Activated CD8-positive, alpha-beta memory T cell treated with anti-CD3 and anti-CD28 coated beads, Interleukin-2, amount 10 ng/mL, durations not matched to agents 7 days and 5 days (primary cell): ENCODE measurements at places on chromosomes 11 and 22. TPM values are rescaled to one million over a fixed set of nuclear protein-coding genes. Genes with fewer than 3 reads are reported as not detected.
A peak's percentile ranks its signal among the peaks of the same experiment; 100 is the strongest.

DNA sequence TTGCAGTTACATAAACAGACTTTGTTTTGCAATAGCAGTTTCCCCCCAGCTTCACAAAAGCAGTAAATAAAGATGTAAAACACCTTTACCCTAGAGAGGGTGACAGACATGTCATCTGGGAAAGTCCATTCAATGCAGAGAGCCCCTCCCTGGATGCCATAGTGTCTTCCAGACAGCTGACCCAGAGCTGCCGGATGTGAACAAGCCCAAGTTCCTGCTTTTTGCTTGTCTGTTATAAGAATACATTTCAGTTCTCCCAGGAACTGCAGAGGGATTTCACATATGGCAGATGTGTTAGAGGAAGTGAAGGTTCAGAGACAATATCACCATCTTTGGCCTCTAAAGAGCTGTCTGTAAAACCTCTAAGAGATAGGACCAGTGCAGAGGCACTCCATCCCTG, 48.9 kb downstream of the RELT start:
- no peak for DNase-seq

DNA sequence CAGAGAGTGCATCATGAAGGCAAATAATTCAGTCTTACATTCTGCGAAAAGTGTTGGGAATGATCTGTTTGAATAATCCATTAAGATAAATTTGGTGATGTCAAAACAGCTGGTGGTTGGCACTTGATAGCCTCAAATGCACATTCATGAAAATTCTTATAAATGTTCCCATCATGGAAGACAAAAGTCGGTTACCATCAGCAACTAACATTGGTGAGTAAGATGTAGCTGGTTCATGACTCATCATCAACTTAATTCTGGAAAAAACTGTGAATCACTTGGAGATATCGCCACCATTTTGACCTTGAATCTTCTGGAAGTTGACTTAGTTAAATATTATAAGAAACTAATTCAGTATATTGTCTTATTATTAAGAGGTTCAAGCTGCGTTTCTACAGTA, 11.2 kb downstream of the CRYBB1 start:
- DNase-seq: no peak

DNA sequence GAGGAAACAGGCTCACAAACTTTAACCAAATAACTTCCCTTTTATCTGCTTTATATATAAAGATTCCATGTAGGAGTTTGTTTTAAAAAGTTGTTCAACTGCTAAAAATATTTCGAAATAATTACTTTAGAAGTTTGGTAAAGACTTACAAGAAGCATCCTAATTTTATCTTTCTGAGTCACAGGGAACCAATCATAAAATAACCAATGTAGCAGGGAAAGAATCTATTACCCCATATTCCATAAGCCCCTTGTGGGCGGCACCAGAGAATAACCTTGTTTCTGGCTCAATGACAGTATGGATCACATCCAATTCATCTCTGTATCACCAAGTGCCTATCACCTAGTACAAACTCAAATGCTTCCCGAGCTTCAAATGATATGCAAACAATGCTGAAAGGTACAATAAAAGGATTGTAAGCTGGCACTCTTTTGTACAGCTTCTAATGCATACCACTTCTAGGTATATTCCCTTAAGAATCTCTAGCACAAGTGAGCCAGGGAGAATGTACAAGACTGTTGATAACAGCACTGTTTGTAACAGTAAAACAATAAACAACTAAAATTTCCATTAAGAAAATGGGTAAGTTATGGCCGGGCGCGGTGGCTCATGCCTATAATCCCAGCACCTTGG, 158.4 kb downstream of the ATG16L2 start:
- DNase-seq: no peak

DNA sequence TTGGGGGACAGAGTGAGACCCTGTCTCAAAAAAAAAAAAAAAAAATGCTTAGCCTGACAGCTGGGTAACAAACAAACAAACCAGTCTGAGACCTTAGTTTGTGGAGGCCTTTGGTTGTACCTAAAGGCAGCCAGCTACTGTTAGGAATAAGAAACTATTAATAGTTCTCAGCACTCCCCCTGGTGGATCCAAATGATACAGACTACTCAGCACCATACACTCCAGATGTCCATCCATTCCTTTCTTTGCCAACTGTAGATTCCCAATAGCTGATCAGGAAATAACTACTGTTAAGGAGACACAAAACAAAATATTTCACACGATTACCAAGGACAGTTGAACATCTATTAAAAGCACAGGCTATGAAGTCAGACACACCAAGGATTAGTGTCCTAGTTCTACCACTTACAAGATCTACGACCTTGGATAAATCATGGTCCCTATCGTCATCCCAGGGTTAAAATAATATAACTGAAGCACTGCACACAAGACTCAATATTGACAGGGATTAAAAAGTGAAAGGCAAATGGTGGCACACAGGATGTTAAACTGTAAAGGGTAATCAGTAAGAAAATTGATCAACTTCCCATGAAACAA, 17.2 kb downstream of the CLDN25 start:
- DNase-seq: no peak

DNA sequence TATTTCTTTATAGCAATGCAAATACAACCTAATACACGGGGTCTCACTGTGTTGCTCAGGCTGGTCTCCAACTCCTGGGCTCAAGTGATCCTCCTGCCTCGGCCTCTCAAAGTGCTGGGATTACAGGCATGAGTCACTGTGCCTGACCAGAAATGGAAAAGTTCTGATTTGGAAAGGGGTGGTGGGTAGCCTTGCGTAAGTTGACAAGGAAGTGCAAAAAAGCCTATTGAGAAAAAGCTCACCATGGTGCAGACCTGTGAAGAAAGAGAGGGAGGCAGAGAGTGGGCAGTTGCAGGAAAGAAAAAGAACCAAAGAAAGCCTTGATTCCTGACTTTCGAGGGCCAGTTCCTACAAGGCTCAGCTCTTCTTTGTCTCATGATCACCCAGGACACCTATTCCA, 27.1 kb downstream of the AGBL2 start:
- no peak for DNase-seq

C11orf65 gene
- not detected for total RNA-seq

- DNase-seq: no peak
Measured at GRCh38 chr22:30392661-30393321, 4.0 kb upstream of the SEC14L2 start.

GRCh38 chr11:110415081-110415480, 14.7 kb upstream of the FDX1 start:
- DNase-seq: no peak

MMP7 gene
- total RNA-seq: not detected

GRCh38 chr22:19723232-19723982, at the start of gene GP1BB:
Gene GP1BB (plus strand): TSS chr22:19723539. CDS start chr22:19723570, 31 bp downstream.
- no peak for DNase-seq

GRCh38 chr11:116175707-116176106, 597.1 kb downstream of the BUD13 start:
- no peak for DNase-seq

- no peak for DNase-seq
Measured at GRCh38 chr22:32562401-32562800, 87.8 kb downstream of the FBXO7 start.

- peak; percentile 69 for DNase-seq
Measured at GRCh38 chr11:6667733-6668374, 12.2 kb upstream of the DCHS1 start.

NELL1 gene
- not detected for total RNA-seq
